CD4-positive, alpha-beta T cell treated with Interleukin-1 beta for 1 hour (primary cell): ENCODE measurements at places on chromosomes 13 and 19.

DNA sequence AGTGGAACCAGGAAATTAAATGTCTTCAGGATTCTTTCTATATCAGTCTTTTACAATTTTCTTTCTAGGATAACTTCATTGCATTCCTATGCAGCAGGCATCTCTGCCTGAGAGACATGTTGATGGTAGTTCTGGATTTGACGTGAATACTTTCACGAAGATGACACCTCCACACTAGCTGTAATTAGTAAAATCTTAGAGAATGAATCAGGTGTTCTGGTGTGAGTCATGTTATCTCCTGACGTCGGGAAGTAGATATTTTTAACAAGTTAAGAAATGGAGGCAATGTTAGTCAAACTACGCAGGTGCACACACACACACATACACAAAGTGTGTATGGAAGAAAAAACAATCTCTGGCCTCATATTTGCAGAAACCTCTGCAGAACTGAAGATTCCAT is 1661.3 kb upstream of the MIR17HG start:
- DNase-seq, result no peak

DNA sequence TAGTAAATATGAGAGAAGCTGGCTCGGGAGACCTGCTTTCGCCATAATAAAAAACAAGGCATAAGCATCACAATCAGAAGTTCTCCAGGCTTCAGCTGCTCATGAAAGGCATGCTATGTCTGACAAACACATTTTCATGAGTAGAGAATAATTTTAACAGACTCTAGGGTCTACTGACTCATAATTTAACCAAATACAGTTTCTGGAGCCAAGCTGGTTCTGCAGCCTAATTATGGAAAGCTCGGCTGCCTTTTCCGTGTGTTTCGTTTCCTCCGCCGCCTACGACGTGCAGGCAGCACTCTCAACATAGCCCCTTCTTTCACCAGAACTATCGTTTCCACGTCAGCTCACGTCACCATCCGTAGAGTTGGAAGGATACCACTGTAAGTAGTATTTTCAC is 5.7 kb downstream of the MCF2L start:
- DNase-seq, result no peak

DNA sequence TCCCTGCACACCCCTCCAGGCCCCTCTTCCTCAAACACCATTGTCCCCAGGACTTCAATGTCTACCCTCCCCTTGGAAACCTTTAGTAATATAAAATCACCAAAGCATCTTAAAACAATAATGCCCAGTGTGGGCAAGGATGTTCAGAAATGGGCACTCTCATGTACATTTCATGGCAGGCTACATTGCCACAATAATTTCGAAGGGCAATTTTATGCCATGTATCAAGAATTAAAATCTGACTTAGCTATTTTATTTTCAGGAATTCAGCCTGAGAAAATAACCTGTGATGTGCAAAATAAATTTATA is 35.8 kb upstream of the IGSF23 start:
- no peak for DNase-seq

DNA sequence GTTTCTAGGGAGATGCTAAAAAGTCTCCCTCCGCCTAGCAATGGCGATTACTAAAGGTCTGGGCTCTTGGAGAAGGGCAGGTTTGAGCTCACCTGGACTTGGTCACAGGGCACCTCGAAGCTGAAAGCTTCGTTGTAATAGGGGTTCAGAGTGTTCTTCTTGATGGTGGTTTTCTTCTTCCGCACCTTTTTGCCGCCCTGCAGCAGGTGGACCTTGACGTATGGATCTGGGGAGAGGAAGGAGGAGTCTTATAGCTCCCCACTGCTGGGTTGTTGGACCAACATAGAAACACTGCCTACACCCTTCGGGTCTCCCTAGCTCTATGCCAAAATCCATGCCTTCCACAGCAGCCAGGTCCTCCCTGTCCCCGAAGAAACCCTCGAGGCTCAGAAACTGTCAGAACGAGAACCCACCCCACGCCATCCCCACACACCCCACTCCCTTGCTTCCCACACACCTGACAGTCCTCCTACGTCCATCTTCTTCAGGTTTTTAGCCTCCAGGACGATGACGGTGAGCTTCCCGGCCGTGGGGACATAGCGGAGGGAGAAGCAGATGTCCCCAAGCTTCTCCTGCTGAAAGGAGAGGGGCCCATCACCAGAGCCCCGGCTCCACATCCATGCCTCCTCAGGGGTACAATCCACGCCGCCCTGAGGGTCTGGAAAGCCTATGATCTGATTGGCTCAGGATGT is 5.5 kb downstream of the SYT5 start:
- no peak for DNase-seq

DNA sequence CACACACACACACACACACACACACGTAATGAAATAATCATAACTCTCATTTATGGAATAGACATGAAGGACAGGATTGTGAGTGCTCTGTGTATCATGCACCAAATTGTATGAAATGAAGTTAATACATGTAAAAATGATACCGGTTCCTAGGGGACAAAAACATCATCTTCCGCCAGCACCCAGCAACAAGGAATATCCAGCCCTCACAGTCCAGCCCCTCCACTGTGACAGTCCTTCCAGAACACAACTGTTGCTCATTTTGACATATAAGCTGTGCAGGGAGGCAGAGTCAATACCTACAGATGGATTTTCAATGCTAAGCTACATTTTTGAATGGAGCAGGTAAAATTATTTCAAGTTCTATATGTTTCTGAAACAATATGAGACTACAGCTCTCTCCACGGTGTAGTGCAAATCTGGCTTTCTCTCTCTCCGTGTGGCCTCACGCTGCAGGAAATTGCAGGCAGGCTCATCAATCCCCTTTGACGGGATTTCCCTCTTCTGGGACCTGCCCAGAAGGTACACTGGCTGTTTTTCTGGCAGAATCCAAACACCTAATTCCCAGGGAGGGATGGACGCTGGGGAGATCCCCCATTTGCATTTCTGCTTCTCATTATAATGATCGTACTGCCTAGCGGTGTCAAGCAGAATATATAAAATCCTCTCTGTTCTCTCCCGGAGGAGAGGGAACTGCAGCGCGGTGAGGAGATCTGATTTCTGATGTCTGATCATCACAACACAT is 494.0 kb downstream of the LIG4 start:
- no peak for DNase-seq

DNA sequence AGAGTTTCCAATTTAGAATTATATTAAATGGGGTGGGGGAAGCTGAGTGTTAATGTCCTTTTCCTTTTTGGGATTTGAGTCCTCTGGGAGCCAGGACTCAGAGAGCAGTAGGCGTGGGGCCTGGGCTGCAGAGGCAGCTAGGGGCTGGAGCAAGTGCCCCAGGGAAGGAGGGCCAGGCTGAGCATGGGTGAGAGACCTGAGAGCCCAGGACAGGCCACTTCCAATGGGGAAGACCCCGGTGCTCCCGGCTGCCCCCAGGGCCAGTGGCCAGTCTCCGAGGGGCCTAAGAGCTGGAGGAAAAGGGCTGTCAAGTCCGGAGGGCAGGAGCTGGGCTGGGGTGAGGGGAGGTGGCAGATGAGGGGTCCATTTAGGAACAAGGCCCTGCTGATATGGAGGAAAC is 371.5 kb downstream of the ZNF536 start:
- no peak for DNase-seq

DNA sequence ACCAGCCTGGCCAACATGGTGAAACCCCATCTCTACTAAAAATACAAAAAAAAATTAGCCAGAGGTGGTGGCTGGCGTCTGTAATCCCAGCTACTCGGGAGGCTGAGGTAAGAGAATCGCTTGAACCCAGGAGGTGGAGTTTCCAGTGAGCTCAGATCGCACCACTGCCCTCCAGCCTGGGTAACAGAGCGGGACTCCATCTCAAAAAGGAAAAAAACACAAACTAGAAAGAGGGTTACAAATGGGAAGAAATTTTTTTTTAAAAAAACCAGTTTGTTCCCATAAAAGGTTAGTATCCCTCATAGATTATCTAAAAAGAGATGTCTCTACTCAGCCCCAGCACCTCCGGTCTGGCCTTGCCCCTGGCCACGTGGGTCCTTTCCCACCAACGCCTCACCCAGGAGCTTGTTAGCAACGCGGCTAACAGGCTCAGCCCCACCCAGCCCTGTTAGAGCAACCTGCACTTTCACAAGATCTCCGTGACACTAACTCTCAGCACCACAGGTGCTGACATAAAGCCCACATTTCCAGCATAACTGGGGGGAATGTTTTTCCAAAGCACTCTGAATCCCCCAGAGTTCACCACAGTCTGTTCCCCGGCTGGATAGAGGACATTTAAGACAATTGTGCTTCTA is 4.3 kb downstream of the DMKN start:
- peak; percentile 40 for DNase-seq

DNA sequence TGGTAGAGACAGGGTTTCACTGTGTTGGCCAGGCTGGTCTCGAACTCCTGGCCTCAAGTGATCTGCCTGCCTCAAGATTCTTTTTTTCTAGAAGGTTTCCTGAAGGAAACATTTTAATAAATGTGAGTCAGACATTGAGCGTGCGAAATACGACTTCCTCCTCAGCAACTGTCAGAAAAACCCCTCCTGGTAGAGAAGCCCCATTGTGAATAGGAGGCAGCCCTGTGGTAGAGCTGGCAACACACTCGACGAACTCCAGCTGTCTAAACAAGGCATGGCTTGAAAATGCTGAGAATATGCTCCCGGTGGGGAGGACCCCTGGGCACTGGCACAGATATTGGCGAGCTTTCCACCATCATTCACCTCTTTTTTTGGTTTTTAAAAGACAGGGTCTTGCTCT is 9.8 kb downstream of the ZNF333 start:
- DNase-seq, result no peak

DNA sequence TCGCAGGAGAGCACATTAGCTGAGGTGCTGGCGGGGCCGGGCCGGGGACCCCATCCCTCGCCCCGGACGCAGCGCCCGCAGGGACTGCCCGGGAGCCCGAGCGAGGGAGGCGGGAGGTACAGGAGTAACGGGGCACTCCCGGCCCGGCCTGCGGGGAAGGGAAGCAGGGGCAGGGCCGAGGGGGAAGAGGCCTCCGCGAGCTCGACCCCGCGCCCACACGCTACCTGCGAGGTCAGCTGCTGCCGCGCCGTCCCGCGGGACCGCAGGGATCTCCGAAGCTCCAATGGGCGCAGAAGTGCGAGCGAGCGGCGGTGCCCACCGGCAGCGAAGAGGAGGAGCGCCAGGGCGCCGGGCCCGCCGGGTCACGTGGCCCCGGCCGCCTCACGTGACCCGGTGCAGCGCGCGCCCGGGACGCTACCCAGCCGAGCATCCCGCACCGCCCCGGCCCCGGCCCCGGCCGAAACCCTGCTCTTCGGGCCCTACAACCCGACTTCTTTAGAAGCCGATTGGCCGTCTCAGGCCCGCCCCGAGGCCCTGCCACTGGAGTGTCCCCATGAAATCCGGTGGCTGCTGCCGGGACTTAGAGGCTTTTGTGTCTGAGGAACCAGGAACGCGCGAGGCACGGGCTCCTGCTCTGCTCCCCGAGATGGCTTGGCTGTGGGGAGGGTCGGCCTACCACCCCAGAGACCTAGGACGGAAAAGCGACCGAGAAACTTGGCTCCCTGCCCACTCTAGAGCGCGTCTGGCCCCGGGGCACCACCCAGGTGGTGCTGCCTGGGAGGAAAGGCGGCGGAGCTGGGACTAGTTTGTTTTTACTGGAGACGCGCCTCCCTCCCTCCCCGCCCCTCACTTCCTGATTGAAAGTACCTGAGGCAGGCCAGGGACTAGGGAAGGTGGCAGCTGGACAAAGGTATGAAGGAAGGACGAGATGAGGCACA is at the start of gene RCBTB1:
RCBTB1 (minus strand) TSS at position 339 of the 938 bp plus-strand sequence. CDS start 18,279 bp downstream, outside the sequence.
- DNase-seq, result peak; percentile 73

GRCh38 chr19:5302396-5302795 is 38.2 kb downstream of the PTPRS start:
- no peak for DNase-seq

DNA sequence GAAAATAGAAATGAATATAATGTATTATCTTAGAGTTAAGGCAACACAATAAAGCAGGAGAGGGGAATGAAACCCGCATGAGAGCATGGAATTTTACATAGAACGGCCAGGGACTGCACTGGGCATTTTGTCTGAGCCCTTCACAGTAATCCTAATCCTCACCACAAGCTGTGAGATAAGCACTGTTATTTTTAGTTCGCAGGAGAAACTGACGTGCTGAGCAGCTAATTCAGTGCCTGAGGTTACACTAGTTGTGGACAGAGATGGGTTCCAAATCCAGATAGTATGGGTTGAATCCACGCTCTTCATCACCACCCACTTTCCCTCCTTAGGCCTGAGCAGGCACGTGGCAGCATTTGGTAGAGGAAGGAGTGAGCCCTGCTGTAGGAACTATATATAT is 24.8 kb upstream of the ZNF527 start:
- DNase-seq, result no peak

GRCh38 chr13:80524447-80525215 is 183.7 kb upstream of the SPRY2 start:
- DNase-seq, result no peak

DNA sequence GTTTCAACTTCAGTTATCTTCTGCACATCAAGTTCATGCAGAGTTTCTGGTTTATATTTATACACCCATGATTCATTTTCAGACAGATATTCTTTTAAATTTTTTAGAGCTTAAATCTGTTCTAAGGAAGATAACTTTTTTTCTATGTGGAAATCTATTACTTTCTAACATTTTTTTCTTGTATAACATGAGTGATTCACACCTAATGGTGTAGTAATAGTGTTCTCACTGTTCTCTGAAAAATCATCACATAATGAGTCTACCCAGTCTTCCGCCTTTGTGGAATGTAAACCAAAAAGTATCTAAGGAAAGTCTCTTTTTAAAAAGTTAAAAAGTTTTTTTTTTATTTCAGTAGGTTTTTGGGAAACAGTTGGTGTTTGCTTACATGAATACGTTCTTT is 70.8 kb downstream of the FNDC3A start:
- DNase-seq, result no peak

GRCh38 chr19:4507150-4507452 is 11.2 kb downstream of the PLIN4 start:
- DNase-seq, result no peak

- peak; percentile 45 for DNase-seq
Observed at GRCh38 chr19:40465025-40465556, 454 bp downstream of the BLVRB start.

DNA sequence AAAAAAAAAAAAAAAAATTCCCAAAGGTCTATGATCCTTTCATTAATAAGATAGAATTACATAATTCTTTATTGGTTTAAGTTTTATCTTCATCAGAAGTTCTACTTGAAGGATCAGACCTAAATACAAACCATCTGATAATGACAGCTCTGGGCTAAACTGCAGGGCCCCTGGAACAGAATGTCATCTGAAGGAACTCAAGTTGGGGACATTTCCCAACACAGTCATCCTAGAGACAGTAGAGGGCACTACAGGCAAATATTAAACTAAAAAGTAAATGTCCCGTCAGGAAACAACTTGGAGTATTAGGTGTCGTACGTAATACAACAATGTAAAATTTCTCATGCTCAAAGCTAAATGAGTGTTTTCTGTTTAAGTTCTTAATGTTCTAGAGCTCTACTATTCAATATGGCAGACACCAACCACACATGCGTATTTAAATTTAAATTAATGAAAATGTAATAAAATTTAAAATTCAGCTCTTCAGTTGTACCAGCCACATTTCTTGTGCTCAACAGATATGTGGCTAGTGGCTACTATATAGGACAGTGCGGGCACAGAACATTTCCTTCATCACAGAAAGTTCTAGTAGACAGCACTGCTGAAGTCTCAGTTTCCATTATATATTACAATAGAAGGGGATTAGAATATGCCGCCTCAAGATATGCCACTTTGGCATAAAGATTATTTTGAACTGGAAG is 21.8 kb upstream of the NAXD start:
- DNase-seq, result no peak

- DNase-seq, result no peak
Observed at GRCh38 chr19:16754207-16754806, 34.7 kb downstream of the NWD1 start.
